Activated gamma-delta T cell (primary cell): ENCODE measurements at places on chromosomes 1 and 21.

GRCh38 chr1:114455102-114455785, 55.8 kb downstream of the TRIM33 start:
- no peak for DNase-seq

DNA sequence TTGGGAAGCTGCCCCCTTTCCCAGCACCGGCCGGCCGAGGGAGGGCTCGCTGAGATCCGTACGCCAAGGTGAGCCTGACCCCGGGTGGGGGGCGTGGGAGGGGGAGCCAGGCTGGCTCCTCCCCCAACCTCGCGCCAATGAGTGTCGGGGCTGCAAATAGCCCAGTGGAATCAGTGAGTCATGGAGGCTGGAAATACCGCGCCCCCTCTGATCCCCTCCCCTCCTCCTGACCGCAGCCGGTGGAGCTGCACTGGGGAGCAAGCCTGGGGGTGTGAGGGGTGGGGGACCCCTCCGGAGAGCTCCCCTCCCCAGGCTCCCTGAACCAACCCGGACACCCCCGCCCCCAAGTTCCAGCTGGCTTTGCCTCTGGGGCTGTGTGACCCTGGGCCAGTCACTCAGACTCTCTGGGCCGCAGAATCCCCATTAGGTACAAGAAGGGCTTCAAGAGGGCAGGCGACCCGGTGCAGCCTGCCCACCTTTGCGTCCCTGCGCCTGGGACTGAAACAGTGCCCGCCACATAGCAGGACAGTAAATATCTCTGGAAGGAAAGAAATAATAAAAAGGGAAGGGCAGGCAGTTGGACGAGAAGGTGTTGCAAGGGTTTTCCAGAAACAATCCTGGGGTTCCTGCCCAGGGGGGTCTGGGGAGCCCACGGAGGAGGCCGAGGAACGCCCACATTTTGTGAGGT, 4.5 kb downstream of the HSPB7 start:
- DNase-seq: no peak

- DNase-seq: no peak
These were observed 1530.1 kb upstream of the TPTE start for GRCh38 chr21:8991088-8991907.

GRCh38 chr1:197319631-197320030, 51.6 kb downstream of the CRB1 start:
- no peak for DNase-seq

- no peak for DNase-seq
These were observed 46.1 kb downstream of the NPHS2 start for GRCh38 chr1:179529482-179530195.

DNA sequence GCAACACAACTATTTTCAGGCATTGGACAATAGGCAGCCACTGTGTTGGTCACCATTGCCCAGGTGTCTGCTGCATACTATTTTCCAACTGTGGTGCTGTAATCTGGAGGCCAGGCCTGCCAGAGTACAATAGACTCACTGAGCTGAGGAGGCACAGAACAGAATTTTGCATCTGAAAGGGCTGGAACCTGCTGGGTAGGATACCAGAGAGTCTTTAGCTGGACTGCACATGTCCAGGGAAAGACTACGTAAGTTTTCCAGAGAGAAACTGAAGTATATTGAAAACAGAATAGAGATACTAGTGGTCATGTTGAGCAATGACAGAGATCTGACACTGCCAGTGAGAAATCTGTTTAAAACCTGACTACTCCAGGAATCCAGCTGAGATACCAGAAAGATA, 200.8 kb downstream of the RASAL2 start:
- no peak for DNase-seq

DNA sequence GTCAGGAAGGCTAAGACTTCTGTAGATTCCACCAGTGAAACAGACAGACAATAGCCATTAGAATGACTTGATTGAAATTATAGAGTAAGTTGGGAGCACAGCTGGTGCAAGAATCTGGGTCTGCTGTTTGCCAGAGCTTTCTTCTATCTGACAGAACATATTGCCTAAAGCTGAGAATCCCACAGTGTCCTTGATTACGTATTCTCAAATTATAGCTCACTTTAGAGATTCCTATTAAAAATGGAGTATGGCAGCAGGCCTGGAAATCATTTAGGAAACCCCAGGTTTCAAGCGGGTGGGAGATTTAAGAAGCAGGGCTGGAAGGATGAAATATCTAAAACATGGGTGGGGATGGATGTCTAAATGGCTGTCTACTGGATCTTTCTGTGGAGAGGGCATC, 639.7 kb upstream of the CXADR start:
- DNase-seq: no peak

DNA sequence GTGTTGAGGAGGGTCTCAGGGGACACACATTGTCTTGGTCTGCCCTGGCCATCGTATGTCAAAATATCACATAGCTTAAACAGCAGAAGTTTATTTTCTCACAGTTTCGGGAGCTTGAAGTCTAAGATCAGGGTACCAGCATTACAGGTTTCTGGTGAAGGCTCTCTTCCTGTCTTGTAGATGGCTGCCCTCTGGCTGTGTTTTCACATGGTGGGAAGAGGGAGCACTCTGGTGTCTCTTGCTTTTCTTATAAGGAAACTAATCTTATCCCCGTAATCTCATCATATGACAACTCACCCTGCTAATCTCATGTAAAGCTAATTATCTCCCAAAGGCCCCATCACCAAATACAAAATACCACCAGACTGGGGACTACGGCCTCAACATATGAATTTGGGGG, 246.9 kb upstream of the ST6GALNAC5 start:
- no peak for DNase-seq

GRCh38 chr1:156705918-156706656, 704 bp upstream of the CRABP2 start:
- peak; percentile 26 for DNase-seq

DNA sequence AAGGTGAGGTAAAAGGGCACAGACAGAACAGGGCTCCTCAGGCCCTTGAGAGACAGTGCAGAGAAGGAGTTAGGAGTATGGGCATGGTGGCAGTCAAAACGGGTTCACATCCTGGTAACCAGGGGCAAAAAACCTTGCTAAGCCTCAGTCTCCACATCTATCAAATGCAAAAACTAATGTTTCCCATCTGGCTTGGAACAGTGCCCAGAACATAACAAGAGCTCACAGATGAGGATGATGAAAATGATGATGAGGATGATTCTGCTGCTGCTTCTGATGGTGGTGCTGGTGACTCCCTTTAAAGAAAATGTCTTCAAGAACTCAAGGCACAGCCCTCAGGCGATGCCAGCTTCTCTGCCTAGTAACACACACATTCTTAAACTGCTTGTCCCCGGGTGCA, 24.1 kb downstream of the HHIPL2 start:
- no peak for DNase-seq

DNA sequence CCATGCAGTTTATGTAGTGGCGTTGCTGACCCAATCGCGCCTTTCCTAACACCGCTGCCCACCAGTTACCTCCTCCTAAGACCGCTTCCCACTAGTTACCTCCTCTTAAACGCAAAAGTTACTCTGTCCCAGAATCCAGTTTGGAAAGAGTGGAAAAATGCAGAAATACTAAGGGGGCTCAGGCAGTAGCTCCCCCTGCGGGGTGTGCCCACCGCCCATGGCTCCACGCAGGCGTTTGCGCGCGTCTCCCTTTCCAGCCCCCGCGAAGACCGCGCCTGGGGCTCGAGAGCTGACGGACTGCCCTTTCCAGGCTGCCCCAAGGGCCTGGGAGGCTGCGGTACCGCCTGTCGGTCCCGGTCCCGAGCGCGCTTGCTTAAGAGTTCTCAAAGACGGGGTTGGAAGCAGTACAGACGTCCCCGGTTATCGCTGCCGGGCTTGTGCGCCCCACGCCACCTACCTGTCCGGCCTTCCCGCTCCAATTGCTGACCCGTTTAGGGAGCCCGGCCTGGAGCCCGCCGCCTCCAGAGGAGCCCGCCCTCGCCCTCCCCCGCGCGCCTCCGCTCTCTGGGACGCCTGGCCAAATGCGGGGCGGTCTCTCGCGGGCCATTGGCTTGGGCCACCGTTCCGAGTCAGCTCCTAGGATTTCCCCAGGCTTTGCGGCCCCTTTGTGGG, 414.1 kb upstream of the ESRRG start:
- DNase-seq: no peak
